ENCODE measurements at places on chromosomes 1 and 21.

DNA sequence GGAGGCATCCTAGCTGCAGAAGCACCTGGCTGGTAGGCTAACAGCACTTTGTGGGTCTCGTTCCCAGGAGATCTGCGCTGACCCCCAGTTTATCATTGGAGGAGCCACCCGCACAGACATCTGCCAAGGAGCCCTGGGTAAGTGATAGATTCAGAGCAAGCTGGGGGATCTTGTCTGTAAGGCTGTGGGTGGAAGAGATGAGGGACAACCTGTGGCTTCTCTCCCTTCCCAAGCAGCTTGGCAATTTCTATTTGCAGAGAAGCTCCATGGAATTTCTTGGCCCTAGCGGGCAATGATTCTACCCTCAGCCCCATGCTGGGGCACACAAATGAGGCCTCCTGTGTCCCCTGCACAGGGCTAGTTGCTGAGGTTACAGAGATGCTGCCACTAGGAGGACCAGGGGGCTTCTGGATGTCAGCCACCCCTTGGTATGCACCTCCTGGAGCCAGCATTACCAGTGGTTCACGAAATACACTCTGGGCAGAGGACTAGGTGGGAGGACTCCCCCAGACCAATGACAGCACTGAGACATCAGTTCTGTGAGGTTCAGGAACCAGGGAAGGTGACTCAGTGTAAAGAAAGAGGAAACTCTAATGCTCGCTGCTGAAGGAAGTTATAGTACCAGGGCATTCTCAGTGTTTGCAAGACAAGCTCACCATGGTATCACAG is 5.5 kb downstream of the CAPN2 start:
- DNase-seq: no peak

DNA sequence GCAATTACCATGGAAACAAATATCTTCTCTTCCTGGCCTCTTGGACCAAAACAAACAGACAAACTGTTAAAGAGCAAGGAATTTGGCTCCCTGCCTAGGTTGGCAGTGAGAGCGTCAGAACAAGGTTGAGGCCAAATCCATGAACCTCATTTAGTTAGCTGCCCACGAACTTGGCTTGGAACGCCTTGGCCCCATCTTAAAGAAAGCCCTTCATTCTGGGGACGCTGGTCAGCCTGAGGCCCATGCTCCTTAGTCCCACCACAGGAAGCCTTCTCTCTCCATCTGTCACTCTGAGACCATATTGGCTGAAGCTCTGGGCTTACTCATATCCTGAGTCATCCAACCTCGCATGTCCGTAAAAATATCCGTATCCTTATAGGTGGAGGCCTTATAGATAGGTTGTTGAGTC is 62.4 kb upstream of the DIRAS3 start:
- peak; percentile 33 for DNase-seq

DNA sequence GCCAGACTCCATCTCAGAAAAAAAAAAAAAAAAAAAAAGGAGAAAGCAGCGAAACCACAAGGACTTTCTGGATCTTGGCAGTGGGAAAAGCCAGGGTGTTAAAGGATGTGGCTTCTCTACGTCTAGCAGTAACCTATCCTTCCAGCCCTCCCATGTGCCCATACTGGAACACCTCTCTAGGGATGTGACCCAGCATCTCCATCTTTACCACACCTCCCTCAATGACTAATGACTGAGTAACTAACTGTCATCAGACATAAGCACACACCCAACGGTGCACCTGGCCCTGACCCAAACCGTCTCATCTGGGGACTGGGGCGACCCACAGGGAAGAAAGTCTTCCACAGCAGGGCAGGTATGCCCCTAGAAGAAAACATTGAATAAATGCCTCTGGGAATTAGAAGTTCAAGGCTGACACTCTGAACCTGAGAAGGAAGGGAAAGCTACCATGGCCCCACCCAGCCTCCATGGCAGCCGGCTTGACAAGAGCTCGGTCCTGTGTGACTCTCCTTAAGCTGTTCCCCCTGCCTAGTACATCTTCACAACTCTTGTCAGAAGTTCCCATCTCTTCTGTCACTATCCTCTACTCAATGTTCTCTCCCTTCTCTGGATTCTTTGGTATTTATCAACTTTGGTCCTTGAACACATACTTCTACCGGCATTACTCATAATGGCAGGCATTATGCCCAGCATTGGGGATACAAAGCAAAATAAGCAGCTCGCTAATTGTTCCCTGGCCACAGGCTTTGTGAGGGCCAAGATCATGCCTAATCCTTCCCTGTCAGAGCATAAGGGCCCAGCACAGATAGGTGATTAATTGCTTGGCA is 14.8 kb upstream of the PAQR6 start:
- peak; percentile 78 for DNase-seq

DNA sequence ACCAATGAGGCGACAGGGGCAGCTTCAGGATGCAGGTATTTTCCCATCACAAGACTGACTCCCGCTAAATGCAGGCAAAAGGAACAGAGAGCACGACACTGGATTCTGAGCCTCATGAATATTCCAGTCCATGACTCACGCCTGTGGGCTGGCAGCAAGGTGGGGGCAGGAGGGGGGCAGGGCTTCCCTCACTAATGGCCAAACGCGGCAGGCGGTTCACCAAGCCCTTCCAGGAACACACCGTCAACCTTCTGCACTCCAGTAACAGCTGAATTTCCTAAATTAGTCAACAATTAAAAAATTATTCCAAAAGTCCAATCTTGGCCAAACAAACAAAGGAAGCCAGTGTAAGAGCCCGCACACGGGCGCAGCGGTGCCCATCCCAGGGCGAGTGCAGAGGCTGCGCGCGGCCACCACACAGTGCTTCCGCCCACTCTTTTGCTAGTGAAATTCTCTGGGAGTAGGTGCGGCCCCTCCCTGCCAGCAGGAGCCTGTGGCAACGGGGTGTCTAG is 12.5 kb upstream of the GPR153 start:
- no peak for DNase-seq

- no peak for DNase-seq
Measured at GRCh38 chr1:220156620-220157146, 62.8 kb downstream of the IARS2 start.

DNA sequence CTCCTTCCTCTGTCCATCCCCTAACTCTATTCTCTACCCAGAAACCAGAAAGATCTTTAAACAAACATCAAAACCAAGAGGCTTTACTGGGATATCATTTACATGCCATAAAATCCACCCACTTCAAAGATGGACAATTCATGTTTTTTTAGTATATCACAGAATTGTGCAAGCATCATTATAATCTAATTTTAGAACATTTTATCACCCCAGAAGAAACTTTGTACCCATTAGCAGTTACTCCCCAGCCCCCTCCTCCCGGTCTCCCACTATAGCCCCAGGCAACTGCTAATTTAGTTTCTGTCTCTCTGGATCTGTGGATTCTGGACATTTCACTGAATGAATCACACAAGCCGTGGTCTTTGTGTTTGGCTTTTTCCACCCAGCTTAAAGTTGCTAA is 4.8 kb upstream of the SELENON start:
- no peak for DNase-seq

GRCh38 chr21:37407719-37408420 is 41.3 kb downstream of the DYRK1A start:
- DNase-seq: no peak

DNA sequence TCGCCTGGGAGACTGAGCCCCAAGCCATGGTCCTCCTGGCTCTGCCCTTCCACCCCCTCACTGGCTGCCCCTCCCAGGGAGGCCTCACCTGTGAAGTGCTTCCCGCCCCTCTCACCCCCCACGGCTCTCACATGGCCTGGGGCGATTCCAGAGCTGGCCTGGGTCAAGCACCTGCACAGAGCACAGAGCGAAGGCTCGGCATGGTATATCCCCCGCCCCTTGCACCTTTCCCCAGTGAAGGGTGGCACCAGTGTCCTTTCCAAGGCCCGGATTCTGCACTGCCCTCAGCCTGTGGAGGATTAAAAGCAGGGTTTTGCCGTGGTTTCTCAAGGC is 1.1 kb upstream of the AJAP1 start:
- no peak for DNase-seq
